ENCODE measurements at places on chromosomes 12 and 14.

DNA sequence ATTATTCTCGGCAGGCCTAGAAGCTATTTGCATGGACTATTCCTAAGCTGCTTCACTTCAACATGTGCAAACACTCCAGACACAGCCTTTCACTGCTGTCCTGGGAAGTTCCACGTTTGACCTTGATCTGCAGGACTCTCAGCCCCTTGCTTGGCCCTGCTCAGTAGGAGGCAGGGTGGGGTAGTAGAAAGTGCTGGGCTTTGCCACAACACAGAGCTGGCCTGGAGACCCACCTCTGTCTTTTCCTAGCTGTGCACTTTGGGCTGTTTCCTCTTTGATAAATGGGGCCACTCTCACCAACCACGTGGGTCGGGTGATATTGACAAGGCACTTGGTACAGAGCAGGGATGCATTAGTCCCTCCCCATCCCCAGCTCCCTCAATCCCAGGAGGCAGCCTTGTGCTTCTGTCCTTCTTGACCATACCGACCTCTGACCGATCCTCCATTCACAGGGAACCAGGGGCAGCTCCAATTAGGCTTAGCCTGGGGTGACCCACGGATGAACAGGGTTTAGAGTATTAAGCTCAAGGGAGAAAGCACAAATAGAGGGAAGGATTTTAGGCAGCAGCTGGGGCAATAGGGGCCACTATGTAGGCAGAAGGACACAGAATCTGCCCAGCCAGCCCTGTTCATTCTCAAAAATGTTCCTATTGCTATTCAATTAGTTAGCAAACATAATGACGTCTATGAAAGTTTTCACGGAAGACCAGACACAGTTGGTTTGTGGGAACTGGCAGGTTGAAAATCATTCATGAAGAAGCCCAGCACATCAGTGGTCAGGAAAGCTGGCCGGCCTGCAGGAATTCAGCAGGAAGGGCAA lies 63.3 kb downstream of the SYNE3 start:
- DNase-seq, result no peak

DNA sequence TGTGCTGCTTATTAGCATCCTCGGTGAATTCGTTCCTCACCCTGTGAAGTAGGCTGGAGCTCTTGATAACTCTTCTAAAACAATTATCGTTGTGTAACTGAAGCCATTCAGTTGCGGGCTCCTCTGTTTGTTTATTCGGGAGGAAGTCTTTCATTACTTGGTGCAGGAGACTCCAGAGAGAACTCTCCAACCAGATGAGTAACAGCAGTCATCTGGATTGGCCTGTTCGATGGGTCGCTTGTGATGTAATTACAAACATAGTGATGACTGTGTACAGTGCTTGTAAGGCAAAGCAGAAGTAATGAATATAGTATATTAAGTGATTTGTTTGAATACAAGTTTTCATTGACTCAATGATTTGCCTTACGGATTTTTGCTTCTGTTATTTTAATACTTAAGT lies 10.9 kb downstream of the ATP6V0A2 start:
- DNase-seq, result no peak

DNA sequence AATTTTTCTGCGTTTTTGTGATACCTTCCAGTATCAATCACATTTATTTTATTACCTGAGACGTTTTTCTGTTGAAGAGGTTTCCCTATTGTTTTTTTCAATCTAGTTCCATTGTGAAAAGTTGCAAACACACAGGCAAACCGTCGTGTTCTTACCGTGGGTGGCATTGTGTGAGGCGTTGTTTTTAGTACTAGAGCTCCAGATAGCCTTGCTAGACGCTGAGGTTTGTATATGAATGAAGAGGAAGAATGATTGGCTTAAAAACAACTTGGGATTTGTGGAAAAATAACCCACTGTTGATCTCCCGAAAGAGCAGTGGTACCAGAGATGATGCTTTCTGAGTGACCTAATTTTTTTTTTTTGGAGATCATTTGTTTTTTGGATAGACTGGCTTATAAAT lies 1.0 kb downstream of the SOCS4 start:
- no peak for DNase-seq

DNA sequence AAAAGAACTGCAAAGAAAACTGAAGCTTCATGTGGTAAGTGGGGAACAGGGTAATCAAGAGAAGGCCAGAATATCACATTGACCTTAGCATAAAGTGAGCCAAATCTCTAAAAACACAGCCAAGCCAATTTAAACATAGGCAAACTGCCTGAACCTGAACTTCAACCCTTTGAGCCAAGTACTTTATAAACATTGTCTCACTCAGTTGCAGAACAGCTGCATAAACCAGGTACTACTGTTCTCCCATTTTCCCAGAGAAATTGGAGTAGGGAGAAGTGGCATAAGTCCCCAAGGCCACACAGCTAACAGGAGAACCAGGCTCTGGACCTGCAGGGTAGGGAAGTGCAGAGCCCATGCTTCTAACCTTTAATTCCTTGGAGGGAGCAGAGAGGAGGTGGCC lies 30.4 kb upstream of the FKBP4 start:
- no peak for DNase-seq

- peak; percentile 27 for DNase-seq
Observed at GRCh38 chr14:56666716-56667115, 87.1 kb downstream of the TMEM260 start.

DNA sequence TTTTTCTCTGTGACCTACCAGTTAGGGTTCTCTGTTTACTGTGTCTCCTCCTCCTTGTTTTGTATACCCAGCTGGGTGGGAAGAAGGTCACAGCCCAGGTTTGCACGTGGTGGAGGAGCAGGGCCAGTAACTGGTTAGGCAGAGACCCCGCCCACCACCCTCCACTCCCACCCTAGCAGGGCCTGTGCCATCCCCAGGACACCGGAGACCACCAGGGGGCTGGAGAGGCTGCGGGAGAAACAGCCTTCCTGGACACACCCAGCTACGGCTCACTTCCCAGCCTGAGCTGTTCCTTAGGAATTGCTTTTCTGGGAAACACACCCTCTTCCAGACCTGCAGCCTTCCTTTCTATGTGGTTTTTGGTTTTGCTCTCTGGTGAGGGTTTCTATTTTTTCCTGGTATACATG lies 21.1 kb downstream of the BDKRB2 start:
- peak; percentile 57 for DNase-seq

DNA sequence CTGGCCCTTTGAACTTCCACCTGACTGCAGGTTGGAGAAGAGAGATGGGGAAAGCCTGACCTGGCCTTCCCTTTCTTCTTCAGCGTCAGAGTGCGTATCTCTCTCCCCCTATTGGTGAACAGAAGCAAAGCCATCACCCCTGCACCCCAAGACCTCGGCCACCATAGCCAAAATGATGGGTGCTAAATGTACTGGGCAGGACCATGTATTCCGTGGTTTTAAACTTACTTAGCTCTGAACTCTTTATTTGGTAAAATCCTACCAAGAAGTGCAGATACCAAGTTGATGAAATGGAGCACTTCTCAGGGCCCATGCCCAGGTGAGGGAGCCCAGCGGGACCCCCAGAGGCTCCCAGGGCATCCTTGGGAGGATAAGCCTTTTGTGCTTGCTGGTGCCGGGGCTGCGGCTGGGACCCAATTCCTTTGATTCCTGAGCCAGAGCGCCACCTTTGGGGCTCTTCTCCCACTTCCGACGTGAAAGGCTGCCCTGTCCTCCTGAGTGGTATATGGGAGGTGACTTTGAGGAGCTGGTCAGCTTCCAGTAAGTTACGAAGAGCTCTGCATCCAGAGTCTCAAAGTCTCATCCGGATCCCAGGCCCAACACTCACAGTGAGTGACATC lies 9.4 kb downstream of the CCND2 start:
- DNase-seq, result no peak

GRCh38 chr12:42510823-42511222 lies 78.7 kb downstream of the PRICKLE1 start:
- no peak for DNase-seq

- DNase-seq, result peak; percentile 42
Observed at GRCh38 chr12:106127338-106128126, 11.2 kb downstream of the NUAK1 start.

DNA sequence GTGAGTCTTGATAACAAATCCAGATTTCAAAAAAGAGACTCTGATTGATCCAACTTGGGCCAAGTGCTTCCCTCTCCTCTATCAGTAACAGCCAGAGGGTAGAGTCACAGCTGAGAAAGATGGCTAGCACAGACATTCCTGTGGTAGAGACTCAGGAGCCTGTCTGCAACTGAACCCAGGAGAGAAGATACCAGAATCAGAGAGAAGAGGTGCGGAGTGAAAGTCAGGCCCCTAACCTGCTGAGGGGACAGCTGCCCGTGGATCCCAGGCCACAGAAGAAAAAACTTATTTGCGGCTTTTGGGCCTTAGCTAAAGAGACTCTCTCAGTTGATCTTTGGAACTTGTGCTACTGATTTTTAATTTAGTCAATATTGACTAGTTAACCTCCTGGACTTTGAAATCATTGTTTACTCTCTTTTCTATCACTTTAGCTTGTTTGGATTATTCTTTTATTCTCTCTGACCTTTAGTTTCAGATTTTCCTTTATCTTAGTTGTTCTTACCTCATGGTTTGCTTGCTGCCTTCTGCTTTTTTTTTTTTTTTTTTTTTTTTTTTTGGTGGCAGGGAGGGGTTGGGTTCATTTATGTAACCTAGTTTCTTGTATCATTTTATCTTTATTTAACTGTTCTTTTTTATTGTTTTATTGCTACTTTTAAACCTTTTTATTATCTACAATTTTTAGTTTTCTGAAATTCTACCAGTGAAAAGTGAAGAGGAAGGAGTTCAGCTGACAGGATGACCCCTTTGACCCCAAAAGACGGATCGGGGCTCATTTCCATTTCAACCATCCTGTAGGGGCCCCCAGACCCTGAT lies 154.9 kb upstream of the KRR1 start:
- no peak for DNase-seq
